ENCODE measurements at places on chromosomes 2 and 18. TPM values are rescaled to one million over a fixed set of nuclear protein-coding genes. Genes with fewer than 3 reads are reported as not detected.

DNA sequence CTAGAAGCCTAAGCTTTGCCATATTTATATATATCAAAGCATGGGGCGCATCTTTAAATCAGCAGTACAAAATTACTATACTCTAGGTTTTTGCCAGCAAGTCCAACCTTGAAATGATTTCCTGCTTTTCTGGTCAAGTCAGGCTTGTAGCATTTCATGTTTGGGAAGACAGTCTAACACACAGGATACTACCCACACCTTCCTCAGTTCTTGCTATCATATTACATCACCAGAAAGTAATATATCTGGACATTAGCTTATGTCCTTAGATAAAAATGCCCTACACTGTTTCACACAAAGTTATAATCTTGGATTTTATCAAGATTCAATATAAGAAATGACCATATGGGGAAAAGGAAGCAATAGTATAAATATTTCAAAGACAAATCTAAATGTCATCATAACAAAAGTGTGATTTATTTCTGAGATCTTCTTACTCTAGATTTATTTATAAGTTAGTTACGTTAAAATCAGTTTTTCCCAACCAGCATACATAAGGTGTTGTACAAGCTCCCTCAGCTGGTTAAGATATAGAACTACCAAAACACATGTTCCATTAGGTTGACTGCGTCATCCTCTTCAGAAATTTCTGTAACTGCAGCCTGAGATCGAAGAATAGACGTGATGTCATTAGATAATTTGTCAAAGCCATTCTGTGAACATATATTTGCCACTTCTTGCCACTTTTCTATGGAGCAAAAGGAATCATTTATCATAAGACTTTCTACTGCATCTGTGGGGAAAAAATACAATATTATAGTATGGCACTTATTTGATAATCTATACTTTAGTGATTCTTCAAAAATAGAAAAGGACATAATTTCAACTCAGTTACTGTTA is 56.6 kb downstream of the CLHC1 start:
- no peak for DNase-seq

- DNase-seq = no peak
Measured at GRCh38 chr2:75605770-75606529, 40.6 kb upstream of the MRPL19 start.

GRCh38 chr2:147137711-147138110 is 707.1 kb upstream of the ACVR2A start:
- DNase-seq = no peak

- no peak for DNase-seq
Measured at GRCh38 chr2:238739668-238740067, 108.2 kb upstream of the TWIST2 start.

GRCh38 chr2:98348066-98348561 is 1.9 kb downstream of the CNGA3 start:
- DNase-seq = no peak

GRCh38 chr2:98412751-98413458 is 31.8 kb upstream of the INPP4A start:
- no peak for DNase-seq

DNA sequence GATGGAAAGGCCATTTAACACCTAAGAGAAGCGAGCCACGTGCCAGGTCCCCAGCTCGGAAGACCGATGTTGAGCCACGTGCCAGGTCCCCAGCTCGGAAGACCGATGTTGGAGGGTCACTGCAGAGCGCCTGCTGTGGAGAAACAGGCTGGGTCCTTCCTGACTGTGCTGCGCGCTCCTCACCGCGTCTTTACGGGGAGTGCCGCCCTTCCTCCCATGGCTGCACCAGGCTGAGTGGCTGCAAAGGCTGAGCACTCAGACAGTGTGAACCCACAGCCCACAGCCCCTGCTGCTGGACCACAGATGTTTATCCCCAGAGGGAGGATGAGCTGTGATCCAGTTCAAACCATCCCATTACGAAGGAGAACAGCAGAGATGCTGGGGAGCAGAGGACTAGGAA is 55.7 kb downstream of the RTP5 start:
- DNase-seq = no peak

GRCh38 chr2:46394649-46395510 is 84.5 kb upstream of the TMEM247 start:
- DNase-seq = no peak

DNA sequence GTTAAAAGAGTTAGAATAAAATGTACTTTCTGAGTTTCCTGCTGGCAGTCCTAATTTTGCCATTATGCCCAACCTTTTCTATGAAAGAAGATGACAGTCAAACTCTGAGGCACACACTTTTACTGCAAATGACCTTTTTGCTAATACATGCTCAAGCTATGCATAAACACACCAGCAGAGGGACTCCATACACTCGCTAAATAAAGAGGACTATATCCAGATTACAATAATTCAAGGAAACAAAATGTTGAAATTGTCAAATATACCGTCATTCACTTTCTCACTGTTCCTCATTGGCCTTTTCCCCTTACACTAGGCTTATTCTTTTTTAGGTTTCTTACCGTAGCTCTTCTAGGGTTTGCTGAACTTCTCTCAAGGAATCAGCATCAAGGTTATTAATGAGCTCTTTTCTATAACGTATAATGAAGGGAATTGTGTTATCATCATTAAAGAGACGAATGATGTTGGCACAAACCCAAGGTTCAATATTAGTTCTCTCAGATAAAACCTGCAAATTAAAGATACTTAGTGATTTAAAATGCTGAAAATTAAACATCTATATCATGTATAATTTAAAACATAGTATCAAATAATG is 25.7 kb downstream of the SRBD1 start:
- no peak for DNase-seq

DNA sequence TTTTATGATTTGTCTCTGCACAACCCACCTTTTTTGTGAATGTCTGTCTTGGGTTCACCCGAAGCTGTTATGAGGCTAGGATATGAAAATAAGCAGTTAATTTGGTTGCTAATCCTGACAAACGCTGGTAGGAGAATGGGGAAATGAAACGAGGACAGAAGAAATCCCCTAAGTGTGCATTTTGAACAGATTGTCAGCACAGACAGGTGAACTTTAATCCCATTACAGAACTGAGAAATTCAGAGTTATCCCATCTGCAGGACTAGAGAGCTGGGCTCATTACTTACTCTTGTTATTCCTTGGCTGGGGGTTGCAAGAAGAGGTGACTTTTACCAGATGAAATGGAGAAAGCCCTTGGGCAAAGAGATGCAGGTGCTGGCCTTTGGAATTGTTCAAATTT is 123.3 kb upstream of the NYAP2 start:
- DNase-seq = no peak

DNA sequence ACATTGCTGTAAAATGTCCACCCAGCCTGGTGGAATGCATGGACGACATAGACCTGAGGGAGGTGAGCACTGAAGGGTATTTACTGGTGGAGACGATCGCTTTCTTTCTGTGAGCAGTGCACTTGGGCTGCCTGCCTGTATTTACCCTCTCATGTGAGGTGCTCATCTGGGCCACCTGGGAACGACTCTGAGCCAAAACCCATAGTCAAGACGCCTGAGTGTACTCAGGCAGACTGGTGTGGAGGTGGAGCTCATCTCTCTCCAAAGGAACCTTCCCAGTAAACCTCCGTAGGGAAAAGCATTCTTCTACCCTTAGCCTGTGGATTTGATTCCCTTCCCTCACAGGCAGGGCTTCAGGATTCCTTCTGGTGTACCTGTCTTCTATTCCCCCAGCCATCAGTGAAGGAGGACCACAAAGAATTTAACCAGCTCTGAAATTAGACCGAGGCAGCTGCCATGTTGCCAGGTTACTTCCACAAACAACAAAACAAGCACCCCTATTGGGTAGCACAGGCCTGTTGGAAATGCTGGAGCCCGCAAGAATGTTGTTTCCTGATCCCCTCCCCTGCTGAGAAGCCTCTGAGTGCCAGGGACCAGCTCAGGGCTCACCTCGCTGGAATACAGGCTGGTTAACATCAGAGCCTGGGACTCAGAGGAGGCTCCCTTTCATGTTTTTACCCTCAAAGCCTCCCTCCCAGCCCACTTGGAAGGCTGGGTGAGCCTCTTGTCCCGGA is 47.5 kb upstream of the TXNDC2 start:
- no peak for DNase-seq

PLCD4 gene
- total RNA-seq = 0.73 TPM

Data from left cardiac atrium (tissue), 4 donors.